WTC11 (cell line): ENCODE measurements at places on chromosomes 3 and 15.

DNA sequence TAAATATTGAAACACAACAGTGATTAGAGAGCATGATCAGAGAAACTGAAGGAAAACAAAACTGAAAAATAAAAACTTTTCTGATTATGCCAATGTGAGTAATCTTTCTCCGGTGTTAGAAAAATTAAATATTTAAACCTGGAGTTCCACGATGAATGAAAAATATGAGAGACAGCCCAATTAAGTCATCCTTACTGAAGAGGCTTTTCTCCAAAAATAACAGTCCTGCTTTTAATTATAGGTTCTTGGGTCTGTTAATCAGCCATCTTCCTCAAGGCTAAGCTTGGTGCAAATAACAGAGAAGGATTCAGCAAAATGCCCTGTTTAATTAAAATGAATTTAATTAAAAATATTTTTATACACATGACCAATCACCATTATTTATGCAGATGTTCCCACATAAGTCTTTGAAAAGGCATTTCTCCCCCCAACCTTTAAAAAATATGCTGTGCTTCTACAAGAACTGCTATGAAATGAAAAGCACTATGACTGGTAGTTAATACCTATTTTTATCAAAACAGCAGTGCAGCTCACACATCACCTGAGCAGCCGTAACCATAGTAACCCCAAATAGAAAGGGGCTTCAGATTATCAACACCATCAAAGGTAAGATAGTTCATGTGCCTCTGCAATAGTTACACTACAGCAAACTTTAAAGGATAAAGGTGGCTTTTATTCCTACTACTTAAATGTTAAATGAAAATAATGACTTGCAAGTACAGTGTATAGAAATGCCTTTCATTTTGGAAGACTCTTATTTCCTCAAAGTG is 175.7 kb downstream of the SLC9A9 start:
- no peak for DNase-seq

- no peak for DNase-seq
Measured at GRCh38 chr3:12716605-12717151, 42.4 kb downstream of the TMEM40 start.

- DNase-seq, result no peak
Measured at GRCh38 chr3:134134698-134135415, 105.1 kb upstream of the SLCO2A1 start.

- DNase-seq, result no peak
Measured at GRCh38 chr3:49709852-49710251, 9.6 kb downstream of the AMIGO3 start.

DNA sequence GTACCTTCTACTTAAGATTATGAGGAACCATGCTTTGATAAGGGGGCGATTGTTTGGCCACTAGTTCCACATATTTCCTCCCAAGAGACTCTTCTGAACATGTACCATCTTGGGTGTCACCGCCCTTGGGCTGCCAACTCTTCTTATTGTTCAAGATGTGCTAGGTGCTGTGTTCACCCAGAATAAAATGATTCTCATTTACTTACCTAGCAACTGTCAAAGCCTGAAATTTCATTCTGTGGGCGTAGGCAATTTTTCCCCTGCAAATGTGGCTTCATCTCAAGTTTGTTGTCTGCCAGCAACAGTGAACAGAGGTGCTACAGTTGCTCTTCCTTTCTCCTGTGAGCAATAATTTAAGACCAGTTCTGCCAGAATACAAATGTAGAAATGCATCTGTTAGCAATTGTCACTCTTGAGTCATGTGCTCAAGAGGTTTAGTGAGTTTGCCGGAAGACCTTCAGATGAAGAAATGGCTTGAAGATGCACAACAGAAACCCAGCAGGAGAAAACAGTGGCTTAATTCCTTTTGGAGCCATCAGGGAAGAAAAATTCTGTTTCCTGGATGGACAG is 41.3 kb upstream of the RARB start:
- DNase-seq, result no peak

- DNase-seq, result no peak
Measured at GRCh38 chr3:52633786-52634185, 51.9 kb downstream of the PBRM1 start.

GRCh38 chr15:71891026-71891425 is 80.7 kb downstream of the NR2E3 start:
- DNase-seq, result no peak

GRCh38 chr15:91790836-91791235 is 62.7 kb upstream of the SLCO3A1 start:
- no peak for DNase-seq

DNA sequence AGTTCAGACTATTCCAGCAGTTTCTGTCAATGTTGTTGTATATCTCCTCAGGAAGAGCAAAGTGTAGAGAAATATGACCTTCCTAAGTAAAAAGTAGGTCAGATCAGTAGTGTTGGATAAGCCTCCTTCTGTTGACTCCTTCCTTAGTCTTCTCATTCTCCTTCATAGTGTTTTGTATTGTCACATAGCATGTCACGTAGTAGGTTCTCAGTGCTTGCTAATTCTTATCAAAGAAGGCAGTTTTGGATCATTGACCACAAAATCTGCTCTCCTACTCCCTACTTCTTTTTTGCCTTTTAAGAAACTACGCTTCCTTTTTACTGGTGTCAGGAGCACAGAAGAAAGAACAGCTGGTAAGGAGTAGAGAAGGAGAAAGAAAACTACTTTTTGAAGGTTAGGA is 1.0 kb upstream of the MGA start:
- DNase-seq, result no peak

GRCh38 chr3:126781889-126782491 is 78.0 kb downstream of the CHCHD6 start:
- DNase-seq, result no peak

GRCh38 chr3:134027631-134028030 is 2.1 kb downstream of the SLCO2A1 start:
- DNase-seq, result no peak

DNA sequence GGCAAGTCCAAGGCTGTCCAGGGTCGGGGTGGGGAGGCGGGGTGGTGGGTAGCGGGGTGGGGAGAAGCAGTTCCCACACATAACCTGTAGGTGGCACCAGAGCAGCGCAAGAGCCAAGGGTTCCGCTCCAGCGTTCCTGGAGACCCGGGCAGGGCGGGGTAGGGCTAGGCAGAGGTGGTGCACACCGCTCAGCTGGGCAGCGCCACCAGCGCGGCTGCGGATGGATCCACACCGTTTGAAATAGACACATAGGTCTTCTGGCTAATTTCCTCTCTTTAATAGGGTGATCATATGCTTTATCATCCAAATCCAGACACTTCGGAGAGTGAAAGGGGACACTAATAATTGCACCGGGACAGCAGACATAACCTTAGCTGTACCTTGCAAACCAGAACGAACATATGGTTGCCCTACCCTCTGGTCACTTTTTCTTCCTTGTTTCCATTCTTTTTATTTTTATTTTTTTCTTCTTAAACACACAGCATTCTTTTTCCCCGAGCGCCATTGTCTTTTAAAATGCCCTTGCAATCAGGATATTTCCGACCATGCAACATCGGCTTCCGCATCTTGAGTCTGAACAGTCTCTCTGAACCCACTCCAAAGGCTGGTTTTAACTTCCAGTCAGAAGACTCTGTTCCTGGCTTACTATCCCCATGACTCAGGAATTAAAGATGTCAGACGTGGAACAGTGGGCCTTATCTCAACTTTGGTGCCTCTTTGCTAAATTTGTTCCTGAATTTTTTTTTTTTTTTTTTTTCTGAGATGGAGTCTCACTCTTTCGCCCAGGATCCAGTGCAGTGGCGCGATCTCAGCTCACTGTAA is 12.5 kb upstream of the ZSCAN2 start:
- peak; percentile 94 for DNase-seq

DNA sequence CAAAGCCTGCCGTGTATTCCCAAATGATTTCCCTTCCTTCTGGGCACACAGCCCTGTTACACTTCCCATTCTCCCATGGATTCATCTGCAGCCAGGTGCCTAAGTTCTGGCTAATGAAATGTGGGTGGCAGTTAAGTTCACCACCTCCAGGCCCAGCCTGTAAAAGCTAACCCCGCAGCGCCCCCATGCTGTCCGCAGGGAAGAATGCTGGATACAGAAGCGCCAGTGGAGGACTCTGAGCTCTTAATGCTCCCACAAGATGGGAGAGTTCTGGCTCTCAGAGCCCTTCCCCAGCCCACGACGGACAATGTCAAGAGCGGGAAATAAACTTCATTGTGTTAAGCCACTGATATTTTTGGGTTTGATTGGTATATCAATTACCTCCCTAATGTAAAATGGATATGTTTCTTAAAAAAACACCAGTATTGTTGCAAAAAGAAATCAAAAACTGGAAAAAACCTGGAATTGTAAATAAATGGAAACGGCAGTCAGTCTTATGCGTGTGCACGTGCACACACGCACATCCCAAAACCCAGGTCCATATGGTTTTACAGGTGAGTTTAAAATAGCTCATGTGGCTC is 37.7 kb upstream of the FGD5 start:
- peak; percentile 86 for DNase-seq

DNA sequence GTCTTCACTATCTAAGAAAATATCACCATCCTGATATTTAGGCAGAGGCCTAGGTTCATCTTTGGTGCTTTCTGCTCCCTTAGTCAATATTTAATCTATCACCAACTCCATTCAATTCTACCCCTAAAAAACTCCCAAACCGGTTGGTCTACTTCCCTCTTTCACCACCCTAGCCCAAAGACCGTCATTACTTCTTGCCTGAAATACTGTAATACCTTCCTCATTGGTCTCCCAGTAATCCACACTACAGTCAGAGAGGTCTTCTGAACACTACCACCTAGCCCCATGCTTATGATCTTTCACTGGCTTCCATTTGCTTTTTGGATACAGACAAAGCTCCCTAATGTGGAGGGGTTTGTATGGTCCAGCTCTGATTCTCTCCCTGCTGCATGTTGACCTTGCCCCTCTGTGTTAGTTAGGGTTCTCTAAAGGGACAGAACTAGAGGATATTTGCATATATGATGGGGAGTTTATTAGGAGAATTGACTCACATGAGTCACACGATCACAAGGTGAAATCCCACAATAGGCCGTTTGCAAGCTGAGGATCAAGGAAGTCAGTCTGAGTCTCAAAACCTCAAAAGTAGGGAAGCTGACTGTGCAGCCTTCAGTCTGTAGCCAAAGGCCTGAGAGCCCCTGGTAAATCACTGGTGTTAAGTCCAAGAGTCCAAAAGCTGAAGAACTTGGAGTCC is 36.4 kb upstream of the ATP2C1 start:
- no peak for DNase-seq

DNA sequence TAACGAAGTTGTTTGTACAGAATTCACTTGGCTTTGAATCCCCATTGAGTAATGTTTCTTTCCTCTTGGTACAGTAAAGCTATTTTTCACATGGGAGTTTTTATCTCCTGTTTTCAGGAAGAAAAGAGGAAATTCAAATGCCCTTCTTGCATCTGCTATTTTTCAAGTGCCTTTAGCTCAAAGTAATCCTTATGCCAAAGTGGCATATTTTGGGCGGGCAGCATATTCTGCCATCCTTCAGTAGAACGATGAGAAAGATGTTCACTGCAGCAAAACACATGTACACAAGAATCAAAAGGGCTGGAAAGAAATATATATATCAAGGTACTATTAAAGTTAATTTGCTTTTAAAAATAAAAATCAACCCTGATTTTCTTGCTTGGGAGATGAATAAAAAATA is 5.3 kb upstream of the NSMCE3 start:
- DNase-seq, result no peak

GRCh38 chr3:142651711-142652110 is 55.5 kb downstream of the PLS1 start:
- DNase-seq, result no peak

GRCh38 chr15:62858343-62858742 is 184.2 kb upstream of the TPM1 start:
- no peak for DNase-seq

GRCh38 chr15:40470423-40471104 is at the start of gene CHST14:
CHST14 (plus strand) TSS chr15:40470984; CDS start chr15:40471214, 230 bp downstream.
- peak; percentile 54 for DNase-seq

DNA sequence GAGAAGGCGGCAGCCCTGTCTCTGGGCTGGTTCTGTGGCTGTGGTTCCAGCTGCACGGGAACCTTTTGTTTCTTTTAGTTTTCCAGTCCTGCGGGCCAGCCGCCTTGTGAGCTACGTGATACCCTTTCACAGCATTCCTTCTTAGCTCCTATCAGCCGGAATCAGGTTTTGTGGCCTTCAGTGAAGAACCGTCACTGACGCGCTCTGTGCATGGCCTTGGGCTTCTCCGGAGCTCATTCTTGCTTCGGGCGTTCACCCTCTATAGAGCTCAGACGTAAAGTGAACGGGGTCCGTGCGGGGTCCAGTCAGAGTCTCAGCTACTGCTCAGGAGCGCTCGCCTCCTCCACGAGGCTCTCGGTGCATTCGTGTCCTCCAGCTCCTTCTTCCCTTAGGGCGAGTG is 166.7 kb downstream of the FAM43A start:
- DNase-seq, result no peak

DNA sequence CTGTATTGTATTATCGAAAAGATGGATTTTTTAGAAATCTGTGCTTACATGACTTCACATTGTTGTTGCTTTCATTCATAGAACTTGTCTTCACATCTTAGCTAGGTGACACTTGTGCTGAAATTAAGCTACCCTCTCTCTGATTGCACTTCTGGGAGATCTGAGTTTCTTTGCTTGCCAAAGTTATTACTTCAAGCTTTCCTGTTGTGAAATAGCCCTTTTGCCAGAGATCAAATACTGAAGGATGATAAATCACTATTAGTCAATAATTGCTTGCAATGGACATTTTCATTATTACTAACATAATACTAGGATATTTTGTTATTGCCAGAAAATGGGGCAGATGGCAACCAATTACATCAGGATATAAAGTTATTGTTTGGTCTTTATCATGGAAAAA is 34.7 kb downstream of the PIK3CA start:
- DNase-seq, result no peak

- peak; percentile 94 for DNase-seq
Measured at GRCh38 chr3:32569540-32570420, 878 bp downstream of the DYNC1LI1 start.

DNA sequence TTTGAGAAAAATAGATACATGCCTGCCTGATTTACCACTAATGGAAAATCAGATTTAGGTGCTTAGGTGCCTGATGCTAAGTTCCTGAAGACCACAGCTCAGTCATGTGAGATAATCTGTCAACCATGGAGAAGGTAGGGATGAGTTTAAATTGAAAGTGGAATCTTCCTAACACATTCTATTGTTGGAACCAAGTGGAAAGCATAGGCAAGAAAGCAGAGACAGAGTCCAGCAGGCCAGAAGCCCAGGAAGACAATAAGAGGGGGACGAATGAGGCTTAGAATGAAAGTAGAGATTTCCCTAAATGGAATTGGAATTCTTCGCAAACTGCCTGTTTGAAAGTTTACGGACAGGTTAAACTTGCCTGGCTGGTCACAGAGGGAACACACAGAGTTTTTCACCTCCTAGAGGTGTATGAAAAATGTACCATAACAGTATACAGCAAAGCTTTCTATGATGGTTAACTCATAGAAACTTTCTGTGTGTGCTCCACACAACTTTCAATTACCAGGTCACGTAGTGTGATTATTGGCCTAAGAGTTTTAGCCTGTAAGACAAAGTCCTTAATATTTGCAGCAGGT is 453.8 kb upstream of the KCNMB2 start:
- DNase-seq, result no peak

DNA sequence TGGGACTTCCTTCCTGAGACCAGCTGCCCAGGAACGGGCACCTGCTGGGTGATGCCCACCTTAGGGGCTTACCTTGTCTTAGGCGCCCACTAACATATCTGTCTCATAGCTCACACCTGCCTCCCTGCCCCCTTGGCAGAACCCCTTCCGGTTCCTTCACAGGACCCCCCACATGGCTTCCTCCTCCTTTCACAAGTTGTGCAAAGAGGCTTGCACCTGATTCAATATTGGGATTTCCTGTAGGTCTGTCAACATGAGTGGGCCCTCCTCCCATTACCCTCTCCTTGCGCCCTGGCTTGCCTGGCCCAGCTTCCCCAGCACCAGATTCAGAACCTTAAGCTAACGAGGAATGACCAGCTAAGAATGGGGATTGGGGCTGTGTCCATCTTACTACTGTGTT is 633 bp downstream of the THPO start:
- no peak for DNase-seq
